ENCODE measurements at places on chromosomes 7 and 10.

DNA sequence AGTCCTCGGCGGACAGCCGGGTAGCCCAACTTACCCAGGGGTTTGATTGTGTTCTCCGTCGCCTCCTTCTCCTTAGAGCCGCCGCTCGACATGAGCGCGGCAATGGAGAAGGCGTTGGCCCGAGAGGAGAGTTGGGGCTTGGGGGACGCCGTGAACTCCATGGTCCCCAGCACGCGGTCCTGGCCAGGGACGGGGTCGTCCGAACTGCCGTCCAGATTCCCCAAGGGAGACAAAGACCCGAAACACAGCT lies 515 bp downstream of the TBX20 start:
- DNase-seq: no peak

- no peak for DNase-seq
These were observed 451.5 kb downstream of the PLXDC2 start for GRCh38 chr10:20267734-20268133.

DNA sequence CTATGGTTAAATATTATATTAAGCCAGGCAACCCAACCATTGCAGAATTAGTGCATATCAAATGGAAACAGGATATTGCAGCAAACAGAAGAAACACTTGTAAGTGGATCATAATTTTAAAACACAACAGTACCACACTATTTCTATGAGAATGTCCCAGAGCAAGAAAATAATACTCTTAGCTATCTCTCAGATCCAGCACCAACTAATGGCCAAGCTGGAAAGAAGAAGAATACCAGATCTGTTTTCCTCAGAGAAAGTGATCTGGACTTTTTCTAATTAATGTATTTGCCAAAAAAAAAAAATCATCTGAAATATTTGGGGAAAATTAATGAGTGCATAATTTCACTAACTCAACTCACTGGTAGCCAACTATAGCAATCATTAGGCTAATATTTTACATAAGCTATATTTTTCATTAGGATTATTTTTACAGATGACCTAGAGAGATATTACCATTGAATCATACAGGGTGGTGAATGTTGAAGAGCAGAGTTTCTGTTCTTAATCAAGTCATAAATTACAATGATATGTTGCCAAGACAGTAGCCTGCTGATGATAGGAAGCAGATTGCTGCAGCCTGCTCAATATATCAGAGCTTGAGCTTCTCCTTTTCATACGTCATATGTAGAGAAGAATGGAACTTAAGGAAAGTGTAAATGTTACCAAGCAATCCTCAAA lies 995.4 kb upstream of the LRRN3 start:
- no peak for DNase-seq

DNA sequence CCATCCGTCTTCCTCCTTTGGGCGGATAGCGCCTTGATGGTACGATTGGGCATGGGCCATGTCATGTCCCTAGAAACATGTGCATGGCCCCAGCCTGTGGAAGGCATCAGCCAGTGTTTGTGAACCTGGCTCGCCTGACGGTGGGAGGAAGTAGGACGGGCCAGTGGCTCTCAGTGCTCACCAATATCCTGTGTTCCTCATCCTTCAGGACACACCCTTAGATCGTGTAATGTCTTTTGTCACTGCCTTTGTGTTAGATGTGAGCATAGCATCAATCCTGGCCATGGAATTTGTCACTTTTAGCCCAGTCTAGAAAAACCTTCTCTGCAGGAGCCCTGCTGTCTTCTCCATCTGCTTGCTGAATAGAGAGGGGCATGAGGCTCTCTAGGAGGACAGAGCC lies 77.6 kb downstream of the PFKFB3 start:
- DNase-seq: no peak

- no peak for DNase-seq
These were observed 30.1 kb upstream of the CTBP2 start for GRCh38 chr10:125190414-125190813.

DNA sequence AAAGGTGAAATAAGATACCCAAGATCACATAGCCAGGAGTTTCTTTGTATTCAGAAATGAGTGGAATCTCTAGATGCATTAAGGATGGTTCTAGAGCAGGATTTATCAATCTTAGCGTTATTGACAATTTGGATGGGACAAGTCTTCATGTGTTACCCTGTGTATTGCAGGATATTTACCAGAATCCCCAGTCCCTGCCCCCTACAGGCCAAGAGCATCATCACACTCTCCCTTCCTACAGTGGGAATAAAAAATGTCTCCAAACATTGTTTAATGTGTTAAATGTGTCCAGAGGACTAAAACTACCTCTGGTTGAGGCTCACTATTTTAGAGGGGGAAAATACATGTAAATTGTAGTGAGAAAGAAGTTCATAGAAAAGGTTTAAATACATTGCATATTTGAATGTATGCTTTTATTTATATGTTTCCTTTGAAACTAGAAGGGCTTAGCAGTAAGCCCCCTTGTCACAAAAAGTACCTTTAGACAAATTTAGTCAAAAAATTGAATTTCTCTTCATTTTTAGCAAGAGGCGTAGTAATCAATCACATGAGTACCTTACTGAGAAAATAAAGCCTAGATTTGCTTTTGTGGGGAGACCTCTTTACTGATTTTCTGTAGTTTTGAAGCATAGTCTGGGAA lies 141.2 kb downstream of the MLLT10 start:
- peak; percentile 16 for DNase-seq

DNA sequence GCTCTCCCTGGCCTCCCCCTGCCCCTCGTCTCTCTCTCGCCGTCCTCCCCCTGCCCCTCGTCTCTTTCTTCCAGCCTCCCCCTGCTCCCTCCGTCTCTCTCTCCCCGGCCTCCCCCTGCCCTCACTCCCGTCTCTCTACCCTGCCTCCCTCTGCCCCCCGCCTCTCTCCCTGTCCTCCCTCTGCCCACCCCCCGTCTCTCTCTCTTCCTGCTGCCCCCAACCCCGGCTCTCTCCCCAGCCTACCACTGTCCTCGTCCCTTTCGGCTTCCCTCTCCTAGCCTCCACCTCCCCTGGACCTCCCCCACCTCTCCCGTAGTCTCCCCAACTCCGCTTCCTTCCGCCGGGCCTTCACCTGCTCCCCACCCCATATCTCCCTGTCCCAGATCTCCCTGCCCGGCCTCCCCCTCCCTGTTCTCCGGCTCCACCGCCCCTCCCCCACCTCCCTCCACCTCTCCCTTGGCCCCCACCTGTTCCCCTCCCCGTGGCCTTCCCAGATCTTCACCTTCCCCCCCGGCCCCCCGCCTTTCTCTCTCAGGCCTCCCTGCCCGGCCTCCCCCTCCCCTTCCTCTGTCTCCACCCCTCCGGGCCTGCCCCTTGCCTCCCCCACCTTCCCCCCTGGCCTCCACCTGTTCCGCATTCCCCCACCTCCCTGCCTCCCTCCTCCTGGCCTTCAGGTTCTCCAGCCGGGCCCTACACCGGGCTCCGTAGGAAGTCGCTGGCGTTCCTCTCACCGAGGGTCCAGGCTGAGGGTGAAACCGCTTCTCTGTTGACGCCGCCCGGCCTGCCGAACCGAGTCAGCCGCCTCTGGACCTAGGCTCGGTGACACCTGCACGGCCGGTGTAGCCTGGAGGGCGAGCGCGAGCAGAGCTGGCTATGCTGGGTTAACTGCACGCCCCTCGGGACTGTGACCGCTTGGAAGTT lies 1.2 kb downstream of the GET4 start:
- no peak for DNase-seq

DNA sequence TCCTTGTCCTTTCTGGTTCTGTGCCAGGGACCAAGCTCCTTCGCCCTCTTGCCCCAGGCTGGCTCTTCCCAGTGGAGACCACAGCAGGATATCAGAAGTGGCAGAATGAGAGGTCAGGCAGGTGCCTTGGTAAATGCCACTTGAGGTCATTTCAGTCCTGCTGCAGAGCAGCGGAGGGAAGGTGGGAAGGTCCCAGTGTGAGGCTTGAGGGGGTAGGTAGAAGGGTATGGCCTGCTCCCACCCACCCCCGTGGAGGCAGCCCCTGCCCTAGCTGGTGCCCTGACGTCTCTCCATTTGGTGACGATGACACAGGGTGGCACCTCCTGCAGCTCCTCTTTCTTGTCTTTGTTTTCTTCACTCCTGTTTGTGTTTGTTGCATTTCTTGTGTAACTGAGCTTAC lies 538.8 kb downstream of the TCERG1L start:
- no peak for DNase-seq

DNA sequence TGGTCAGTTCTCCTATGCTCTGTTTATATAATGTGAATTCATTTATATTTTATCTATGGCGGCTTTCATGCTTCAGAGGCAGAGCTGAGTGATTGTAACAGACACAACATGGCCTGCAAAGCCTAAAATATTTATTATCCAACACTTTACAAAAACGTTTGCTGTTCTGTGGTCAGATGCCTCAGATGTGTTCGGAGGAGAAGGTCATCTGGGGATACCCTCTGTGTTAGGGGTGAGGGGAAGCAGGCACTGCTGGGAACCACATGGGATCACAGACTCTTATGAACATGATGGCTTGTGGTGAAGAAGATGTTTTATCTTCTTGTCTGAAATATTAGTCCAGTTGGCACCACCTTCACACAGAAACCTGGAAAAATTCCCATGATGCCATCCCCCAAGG lies 203.4 kb downstream of the PHTF2 start:
- no peak for DNase-seq

DNA sequence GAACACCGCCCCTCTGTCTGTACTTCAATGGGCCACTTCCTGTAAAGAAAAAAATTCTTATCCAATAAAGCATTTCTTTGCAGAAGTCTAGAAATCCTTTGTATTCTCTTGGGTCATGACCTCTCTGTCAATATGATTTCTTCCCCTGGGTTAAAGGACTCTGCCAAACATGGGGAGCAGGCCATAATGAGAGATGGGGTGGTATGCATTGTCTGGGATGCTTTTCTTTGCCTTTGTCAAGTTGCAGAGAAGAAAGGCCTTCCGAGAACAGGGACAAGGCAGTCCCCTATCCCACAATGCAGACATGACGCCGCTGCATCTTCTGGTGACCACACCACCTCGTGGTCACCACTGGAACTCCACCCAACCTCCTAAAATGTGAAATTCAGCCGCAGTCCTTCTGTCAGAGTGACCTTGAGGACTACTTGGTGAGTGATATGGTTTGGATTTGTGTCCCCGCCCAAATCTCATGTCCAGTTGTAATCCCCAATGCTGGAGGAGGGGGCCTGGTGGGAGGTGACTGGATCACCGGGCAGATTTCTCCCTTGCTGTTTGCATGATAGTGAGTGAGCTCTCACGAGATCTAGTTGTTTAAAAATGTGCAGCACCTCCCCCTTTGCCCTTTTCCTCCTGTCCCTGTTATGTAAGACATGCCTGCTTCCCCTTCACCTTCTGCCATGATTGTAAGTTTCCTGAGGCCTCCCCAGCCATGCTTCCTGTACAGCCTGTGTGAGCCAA lies 15.2 kb upstream of the FRMPD2 start:
- DNase-seq: peak; percentile 25

DNA sequence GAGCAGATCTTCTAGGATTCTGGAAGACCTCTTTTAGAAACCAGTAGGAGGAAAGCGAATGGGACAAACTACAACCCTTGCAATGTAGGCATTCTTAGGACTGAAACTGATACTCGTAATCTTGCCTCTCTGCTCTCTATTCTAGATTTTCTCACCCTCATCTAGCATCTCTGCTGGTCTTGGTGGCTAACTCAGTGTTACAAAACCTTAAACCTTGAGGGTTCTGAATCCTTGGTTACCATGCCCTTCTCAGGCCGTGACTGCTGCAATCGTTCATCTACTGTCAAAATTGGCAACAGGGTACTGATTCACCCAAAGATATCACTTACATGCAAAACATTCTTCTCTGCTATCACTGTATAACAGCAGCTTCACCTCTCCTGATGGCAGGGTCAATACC lies 55.2 kb downstream of the SAMD9 start:
- DNase-seq: no peak

DNA sequence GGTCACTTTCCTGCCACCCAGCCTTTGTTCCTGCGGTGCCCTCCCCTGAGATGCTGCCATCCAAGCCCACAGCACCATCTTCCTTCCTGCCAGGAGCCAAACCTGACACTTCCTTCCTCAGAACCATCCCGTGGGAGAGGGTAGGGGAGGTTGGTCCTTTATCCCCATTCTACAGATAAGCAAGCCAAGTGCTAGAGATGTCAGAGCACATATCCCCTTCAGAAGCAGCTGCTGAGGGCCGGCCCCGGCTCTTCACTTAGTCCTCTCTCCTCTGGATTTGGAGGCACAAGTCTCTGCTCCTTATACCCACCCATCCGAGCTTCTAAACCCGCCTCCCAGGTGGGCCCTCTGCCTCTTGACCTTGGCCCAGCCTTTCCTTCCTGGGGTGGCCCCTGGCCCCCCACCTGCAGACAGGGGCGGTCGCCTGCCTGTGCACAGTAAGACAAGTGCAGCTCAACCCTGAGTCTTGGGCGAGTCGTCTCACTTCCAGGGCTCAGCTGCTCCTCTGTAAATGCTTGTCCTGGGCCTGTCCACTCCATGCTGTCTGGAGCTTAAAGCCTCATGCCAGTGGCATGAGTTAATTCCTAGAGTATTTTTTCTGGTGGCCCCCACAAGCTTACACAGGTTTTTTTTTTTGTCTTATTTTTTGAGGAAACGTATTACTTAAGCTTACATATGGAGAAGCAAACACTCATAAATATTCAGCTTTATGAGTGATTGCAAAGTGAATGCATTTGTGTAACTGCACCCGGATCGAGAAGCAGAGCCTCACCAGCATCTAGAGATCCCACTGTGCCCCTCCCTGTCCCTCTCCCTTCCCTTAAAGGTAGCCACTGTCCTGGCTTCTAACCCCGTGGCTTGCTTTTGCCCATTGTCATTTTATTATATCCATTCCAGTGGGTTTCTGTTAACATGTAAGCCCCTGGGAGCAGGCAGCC lies 125.1 kb downstream of the CDH23 start:
- DNase-seq: no peak

DNA sequence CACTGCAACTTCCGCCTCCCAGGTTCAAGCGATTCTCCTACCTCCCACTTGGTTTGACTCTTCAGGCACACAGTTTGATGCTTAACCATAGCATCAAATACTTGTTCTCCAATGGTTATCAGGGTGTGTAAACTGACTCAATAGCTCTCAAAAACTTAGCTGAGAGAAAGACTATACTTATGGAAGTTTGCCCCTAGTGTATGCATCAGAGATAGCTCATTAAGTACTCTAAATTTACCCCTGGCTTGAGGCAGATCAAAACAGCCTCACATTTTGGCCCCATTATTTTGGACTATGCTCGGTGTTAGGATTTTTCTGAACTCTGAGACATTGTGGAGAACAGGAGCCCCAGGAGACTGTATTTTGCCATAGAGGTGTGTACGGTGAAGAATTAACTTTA lies 40.8 kb upstream of the SLC35B4 start:
- no peak for DNase-seq

Data from CD8-positive, alpha-beta memory T cell (primary cell).